Ascending aorta (tissue), 2 donors: ENCODE measurements at places on chromosomes 16 and 17. TPM values are rescaled to one million over a fixed set of nuclear protein-coding genes. Genes with fewer than 3 reads are reported as not detected.

- no peaks in the 10 kb centered on the region for H3K4me1 ChIP-seq
- no peak overlapping the region for H3K4me3 ChIP-seq
- peaks cover 10% of the 10 kb centered on the region for H3K36me3 ChIP-seq
- no peaks in the 10 kb centered on the region for H3K27me3 ChIP-seq
- H3K27ac ChIP-seq: no peak overlapping the region
- peak; percentile 43 for DNase-seq
Measured at GRCh38 chr17:50550661-50551432, 3.9 kb downstream of the SPATA20 start.

DNA sequence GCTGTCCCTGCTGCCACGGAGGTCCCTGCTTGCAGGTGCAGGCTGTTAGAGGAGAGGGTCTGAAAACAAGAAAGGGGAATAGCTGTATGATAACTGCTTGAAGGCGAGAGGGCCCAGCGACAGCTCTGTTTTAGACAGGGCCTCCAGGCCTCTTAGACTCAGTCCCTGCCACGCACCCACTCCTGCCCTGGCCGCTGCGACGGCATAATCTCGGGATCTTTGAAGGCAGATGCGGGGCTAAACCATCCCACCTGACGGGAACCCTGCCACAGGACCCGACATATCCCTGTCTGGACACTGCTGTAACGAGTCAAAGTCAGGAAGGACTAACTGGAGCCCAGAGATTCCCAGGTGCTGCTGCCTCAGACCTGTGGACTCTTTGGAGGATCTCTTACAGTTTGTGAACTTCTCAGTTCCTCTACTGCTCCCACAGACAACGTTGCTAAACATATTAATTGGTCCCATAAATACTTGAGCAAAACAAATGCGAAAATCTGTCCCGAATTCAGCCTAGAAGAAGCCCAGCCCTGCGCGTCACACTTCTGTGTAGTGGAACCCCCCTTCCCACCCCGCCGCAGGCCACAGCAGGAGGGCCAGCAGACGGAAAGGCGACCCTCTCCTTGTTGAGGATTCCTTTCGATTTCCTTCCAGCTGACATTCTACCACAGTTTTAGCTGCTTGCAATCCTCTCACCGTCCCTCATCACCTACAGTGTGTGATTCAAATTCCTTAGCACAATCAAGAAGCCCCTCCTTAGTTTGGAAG lies 998 bp upstream of the TMEM11 start:
- no peaks in the 10 kb centered on the region for H3K27me3 ChIP-seq
- peak overlapping the region; percentile 96 for H3K4me3 ChIP-seq
- peak overlapping the region; percentile 95 for H3K27ac ChIP-seq
- H3K36me3 ChIP-seq: peaks cover 8% of the 10 kb centered on the region
- DNase-seq: no peak
- H3K4me1 ChIP-seq: peaks cover 8% of the 10 kb centered on the region

TEKT3 gene
- not detected for total RNA-seq

MAP1LC3B gene
- total RNA-seq: 37.0 TPM

CMIP gene
- total RNA-seq: 110 TPM

PTX4 gene
- not detected for total RNA-seq

DNA sequence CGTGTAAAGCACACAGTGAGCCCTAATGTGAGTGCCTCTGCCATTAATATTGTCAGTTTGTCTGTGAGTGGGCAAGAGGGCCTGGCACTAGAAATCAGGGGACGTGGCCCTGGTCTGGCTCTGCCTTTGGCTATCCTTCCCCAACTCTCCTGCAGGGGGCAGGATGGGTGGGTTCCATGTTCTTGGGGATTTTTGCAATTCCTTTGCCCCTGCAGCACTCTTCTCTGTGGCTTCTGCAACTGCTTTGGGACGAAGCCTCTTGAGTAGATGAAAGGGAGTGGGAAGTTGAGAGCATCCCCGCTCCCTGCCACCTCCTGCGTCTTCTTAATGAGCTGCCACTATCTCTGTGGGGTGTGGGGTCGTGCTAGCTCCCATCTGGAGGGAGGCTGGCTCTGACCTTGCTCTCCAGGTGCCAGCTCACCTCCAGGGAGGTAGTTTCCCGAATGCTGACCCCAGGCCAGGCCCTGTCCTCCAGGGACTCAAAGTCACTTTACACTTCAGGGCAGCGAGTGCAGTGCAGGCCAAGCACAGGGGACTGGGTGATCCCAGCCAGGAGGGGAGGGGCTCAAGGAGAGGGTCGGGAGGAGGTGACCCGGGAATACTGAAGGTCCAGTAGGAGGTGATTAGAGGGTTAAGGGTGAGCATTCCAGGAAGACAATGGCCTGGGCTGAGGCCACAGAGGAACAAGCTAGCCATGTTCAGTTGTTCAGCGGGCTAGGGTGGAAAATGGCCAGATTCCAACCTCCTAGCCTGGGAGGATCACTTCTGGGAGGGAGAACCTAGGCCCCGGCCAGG lies 121.0 kb upstream of the NLRP1 start:
- H3K27ac ChIP-seq: no peak overlapping the region
- no peaks in the 10 kb centered on the region for H3K27me3 ChIP-seq
- no peak for DNase-seq
- no peak overlapping the region for H3K4me3 ChIP-seq

CES5A gene
- not detected for total RNA-seq

ASIC2 gene
- not detected for total RNA-seq
